Fibroblast of skin of scalp (primary cell): ENCODE measurements at places on chromosomes 5 and 9.

GRCh38 chr5:10418654-10419345 is 22.9 kb upstream of the ROPN1L start:
- DNase-seq: no peak

DNA sequence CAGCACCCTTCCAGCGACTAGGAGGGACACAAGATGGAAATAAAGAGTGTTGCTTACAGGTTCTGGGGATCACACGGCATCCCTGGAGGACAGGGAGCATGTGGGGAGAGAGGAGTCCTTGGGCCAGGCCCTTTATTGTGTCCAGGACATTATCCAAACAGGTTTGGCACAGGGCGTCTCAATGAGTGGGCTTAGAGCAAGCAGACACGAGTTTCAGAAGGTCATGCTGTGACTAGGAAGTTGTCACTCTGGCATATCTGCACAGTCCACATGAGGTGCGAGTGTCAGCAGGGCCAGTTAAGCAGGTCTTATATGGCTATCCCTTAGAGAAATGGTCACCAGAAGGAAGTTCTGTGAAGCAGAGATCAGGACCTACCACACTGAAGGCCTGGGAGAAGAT is 174.5 kb upstream of the OTULINL start:
- no peak for DNase-seq

DNA sequence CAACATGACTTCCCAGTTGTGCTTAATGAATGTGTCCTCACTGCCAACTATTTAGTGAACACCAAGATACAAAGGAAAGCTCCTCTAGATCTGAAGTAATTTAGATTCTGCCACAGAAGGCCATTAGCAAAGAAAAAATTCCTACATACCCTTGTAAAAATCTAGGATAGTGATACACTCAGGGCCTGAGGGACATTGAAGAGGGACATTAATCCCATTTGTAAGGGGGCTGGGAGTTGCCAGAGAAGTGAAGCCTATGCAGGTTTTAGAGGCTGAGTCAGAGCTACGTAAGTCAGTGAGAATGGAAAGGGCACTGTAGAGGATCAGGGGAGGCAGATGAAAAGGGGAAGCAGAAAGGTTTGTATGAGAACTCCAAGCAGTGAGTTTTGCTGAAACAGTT is 286.9 kb upstream of the TARS1 start:
- DNase-seq: no peak

DNA sequence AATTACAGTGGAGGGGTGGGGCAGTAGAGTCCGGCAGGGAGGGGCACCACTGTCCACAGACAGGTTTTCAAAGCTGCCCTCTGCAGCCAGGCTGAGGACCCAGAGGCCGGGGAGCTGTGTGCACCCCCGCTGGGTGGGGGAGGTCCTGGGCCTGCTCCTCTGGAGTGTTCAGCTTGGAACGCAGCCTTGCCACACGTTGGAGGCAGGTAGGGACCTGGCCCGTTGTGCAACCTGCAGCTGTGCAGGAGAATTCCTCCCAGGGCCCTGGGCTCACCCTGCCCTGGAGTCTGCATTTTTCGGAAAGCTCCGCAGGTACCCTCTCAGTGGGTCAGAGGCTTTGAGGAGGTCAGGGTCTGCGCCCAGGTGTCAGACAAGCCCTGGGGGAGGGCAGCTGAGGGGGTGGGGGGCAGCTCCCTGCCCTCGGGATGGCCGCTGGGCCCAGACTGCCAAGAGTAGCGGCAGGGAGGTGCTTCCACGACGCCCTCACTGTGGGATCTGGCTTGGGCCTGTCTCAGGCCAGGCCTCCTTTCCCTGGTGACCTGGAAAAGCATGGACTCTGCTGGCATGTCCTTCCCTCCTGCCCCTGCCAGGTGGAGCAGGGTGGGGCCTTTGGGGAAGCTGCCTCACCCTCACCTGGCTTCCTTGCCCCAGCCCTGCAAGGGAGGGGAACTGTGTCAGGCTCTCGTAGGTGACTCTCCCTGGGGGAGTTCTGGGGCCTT is 29.5 kb downstream of the RXRA start:
- DNase-seq: no peak

- peak; percentile 6 for DNase-seq
Measured at GRCh38 chr9:108322326-108323098, 533.3 kb downstream of the ACTL7B start.

DNA sequence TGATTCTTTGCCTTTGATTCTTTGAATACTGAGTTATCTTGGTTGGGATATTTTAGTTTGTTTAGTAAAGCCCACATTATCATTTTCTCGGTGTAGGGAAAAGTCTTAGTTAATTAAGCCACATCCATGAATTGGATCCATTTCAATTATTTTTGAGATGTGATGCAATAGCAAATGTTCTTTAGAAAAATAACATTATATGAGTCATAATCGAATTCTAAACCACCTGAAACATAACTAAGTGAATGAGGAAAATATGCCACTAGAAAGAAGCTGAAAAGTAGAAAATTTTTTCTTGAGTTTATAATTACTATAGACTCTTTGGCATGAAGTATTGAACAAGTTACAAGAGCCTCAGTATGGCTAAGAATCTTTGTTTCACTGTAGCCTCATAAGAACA is 17.5 kb upstream of the CCDC192 start:
- no peak for DNase-seq

- no peak for DNase-seq
Measured at GRCh38 chr9:93072383-93072795, 13.9 kb downstream of the SUSD3 start.

- no peak for DNase-seq
Measured at GRCh38 chr9:38213631-38214299, 144.7 kb upstream of the SHB start.

- no peak for DNase-seq
Measured at GRCh38 chr5:102089883-102090282, 206.2 kb downstream of the SLCO4C1 start.

DNA sequence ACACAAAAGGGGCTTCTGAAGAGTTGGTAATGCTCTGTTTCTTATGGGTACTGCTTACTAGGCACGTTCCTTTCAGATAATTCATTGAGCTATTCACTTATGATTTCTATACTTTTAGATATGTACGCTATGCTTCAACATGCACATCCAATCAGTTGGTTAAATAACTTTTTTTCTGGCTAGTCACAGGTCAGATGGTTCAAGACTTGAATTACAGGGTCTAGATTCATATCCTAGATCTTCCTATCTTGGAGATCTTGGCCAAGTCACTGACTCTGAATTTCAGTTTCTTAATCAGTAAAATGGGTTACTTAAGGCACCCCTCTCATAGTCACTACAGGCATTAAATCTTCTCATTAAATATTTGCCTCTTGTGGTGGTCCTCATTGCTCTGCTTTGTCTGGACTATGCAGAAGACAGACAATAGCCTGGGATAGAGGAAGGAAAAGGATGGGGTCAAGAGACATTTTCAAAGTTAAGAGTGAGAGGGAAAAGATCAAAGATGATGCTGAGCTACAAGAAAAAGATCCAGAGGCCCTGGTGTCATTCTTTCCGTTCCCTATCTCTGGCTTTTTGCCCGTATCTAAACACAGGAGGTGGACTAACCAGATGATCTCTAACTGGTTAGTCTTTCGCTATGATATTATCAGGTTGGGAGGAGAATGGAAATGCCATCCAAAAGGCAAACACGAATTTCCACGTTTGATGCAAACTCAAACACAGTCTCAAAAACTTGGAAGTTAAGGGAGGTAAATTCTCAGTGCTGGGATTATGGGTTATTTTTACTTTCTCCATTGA is 1.8 kb upstream of the CCDC180 start:
- no peak for DNase-seq

DNA sequence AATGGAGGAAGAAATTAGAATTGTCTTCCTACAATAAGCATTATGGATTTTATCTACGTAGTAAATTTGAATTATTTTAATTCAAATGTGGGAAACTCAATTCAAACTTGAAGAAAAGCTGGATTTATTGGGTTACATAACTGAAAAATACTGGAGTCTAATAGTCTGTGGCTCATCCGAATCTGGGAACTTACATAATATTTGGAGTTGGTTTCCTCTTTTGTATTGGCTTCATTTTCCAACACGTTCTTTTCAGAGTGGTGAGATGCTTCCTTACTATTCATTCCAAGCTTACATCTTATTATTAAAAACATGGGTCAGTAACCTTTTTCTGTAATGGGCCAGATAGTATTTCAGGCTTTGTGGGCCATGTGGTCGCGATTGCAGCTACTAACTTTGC is 164.8 kb downstream of the ARHGAP26 start:
- DNase-seq: no peak

GRCh38 chr5:83172655-83173054 is 95.3 kb downstream of the XRCC4 start:
- no peak for DNase-seq

DNA sequence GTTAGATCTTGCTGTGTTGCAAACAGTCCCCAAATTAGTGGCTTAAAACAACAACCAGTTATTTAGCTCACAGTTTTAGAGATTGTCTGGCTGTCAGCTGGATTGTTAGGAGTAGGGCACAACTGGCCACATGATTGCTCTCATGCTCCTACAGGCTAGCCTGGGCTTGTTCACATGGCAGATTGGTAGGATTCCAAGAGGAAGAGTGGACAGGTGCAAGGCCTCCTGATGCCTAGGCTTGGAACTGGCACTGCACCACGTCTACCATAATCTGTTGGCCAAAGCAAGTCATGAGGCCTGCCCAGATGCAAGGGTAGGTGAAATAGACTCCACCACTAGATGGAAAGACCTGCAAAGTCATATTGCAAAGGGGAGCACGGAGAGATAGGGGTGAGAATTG is 76.4 kb downstream of the ACER2 start:
- no peak for DNase-seq

- DNase-seq: no peak
Measured at GRCh38 chr5:140176031-140176387, 1.0 kb downstream of the CYSTM1 start.

GRCh38 chr5:130032807-130033206 is 128.5 kb downstream of the CHSY3 start:
- no peak for DNase-seq

GRCh38 chr9:86941197-86941596 is 6.1 kb downstream of the GAS1 start:
- no peak for DNase-seq

GRCh38 chr5:126015235-126016181 is 407.7 kb upstream of the GRAMD2B start:
- peak; percentile 61 for DNase-seq

GRCh38 chr5:118788351-118788750 is 200.0 kb downstream of the DTWD2 start:
- no peak for DNase-seq

DNA sequence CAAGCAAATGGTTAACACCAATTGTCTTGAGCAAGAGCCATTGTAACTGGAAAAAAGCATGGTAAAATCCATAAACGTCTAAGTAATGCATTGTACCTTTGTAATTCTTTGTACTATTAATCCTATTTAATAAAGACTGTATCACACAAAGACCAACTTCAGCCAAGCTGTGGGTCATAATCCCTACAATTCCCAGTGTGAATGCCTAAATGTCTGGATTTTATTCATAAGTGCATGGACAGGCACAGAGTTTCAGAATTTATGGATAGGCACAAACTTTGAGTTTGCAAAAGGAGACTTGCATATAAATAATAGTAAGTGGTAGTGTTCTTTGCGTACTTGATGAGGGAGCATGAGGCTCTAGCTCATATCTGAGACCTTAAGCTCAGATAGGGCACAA is 1280.2 kb upstream of the WWC1 start:
- no peak for DNase-seq

- no peak for DNase-seq
Measured at GRCh38 chr5:175354964-175355363, 89.0 kb downstream of the DRD1 start.

DNA sequence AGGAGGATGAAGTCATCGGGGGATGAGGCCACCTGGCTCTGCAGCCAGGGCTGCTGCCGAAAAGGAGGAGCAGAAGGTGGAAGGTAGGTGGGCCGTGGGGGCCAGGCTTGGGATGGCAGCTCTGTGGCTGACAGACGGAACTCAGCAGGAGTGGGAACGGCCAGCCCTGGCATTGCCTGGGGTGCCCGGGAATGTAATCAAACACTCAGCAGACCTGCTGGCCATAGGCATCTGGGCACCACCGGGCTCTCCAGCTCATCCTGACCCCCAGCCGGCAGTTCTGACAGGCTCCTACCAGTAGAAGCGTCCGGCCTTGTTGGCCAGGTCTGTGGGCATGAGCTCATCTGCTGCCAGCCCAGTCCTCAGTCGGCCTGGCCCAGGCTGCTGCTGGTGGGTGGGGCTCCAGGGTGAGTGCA is 4.3 kb upstream of the FAT2 start:
- no peak for DNase-seq

DNA sequence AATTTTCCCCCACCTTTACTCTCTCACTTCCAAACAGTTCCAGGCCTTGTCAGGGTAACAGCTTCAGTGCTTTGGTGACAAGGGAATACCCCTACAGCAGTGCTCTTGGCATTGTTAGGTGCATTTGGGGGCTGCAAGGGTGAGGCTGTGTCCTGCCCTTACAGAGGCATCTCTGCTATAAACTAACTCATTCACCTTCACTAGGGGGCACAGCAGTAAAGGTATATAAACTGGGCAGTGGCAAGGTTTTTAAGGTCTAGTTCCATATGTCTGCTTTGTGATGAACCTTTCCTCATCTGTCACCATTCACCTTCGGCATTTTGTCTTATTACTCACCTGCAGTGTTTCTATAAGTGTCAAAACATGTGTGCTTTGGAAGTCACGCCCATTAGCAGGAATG is 79.1 kb upstream of the GPR151 start:
- no peak for DNase-seq

GRCh38 chr9:10237584-10237983 is 375.2 kb downstream of the PTPRD start:
- no peak for DNase-seq
